Cortex of kidney (tissue), 1 donor: ENCODE measurements at places on chromosomes 1 and 21.

DNA sequence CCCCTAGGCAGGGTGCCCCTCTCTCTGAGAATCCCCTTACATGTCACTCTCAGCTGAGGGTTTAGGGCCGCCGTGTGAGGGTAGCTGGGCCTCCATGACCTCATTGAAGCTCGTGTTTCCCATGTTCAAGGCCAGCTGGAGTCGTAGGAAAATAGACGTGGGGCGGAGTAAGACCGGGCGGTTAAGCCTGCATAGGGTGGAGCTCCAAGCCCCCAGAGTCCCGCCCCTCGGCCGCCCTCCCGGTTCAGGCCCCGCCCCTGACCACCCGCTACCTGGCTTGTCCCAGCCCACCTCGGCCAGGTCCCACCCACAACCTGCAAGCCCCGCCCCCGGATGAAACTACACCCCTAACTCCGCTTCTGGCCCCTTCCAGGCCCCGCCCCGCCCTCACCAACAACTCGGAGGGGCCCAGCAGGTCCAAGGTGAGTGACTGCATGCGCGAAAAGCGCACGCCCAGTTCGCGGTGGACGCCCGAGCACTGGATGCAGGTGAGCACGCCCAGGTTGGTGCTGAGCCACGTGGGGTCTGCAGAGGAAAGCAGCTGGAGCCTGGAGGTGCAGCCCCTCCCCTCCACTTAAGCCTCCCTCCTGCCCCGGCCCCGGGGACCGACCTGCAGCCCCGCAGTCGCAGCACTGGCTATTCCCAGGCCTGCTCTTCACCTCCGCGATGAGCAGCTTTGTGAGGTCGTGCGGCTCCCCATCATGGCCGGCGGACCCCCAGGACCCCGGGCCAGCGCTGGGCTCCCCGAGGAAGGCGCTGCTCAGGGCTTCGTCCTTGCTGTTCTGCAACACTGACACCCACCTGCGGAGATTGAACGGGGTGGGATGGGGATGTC is 12.2 kb upstream of the TCEA3 start:
- no peak for DNase-seq

- no peak for DNase-seq
Observed at GRCh38 chr1:22457345-22457744, 5.7 kb downstream of the ZBTB40 start.

DNA sequence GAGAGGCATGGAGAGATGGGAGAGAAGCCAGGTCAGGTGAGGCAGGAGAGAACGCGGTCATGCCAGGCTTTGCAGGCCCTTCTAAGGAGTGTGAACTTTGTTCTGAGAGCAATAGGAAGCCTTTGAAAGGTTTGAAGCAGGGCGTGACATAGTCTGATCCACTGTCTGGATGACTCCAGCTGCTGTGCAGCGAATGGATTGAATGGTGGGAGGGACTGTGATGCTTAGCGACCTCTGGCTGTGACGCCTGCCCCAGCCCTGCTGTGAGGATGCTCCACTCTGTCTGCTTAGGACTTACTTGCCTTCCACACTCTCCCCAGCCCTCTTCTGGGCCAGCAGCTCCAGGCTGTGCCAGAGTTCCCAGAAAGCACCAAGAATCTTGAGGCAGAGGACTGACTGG is 41.8 kb upstream of the POU3F1 start:
- DNase-seq, result no peak

- DNase-seq, result no peak
Observed at GRCh38 chr21:41876928-41877652, 2.1 kb downstream of the PRDM15 start.

GRCh38 chr21:40335704-40336103 is 468.5 kb downstream of the PCP4 start:
- DNase-seq, result no peak

GRCh38 chr1:54290506-54291184 is 90.7 kb downstream of the MRPL37 start:
- DNase-seq, result no peak

- no peak for DNase-seq
Observed at GRCh38 chr1:167221126-167221737, 546 bp downstream of the POU2F1 start.

- DNase-seq, result no peak
Observed at GRCh38 chr1:10685808-10686403, 110.5 kb downstream of the CASZ1 start.

GRCh38 chr21:26849428-26850115 is 4.4 kb upstream of the ADAMTS1 start:
- DNase-seq, result no peak

DNA sequence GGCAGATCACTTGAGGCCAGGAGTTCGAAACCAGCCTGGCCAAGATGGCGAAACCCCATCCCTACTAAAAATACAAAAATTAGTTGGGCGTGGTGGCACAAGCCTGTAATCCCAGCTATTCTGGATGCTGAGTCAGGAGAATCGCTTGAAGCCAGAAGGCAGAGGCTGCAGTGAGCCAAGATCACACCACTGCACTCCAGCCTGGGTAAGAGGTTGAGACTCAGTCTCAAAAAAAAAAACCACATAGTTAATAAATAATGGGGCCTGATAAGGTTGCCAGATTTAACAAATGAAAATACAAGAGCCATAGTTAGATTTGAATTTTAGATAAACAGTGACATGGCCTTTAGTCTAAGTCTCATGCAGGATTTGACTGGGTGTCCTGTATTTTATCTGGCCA is 175.7 kb downstream of the ZZZ3 start:
- DNase-seq, result no peak

DNA sequence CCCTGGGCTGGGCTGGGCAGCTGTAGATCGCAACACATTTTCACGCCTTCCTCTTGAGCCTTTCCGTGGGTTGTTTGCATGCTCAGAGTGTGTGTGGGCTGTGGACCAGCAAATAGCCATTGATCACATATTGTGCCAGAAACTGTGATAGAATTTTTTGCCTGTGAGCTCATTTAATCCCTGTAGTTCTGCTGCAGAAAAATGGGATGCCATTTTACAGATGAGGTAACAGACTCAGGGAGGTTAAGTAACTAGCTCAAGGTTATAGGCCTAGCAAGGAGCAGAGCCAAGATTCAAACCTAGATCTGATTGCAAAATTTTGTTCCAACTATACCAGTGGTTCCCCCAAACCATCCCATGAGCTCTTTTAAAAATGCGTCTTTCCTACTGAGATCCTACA is 10.5 kb downstream of the SPATA46 start:
- no peak for DNase-seq
